ENCODE measurements at places on chromosomes 11 and 22. TPM values are rescaled to one million over a fixed set of nuclear protein-coding genes. Genes with fewer than 3 reads are reported as not detected.

DNA sequence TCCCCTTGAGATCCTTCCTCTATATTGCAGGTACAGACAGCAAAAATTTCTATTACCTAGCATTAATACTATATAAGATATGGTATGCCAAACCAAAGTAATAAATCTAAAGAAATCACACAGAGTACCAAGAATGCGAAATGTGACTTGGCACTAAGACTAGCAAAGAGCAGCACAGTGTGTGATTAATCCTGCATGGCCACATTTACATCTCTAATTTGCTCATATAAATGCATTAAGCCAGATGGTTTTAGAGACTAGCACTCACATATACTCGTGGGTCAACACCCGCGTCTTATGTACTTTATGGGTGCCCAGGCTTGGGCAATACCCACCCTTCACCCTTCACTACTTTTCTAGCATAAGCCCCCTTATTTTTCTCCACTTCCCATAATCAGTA, 213.2 kb downstream of the TTC28 start:
- no peak for DNase-seq

YAP1 gene
- polyA plus RNA-seq: 0.12 TPM

DNA sequence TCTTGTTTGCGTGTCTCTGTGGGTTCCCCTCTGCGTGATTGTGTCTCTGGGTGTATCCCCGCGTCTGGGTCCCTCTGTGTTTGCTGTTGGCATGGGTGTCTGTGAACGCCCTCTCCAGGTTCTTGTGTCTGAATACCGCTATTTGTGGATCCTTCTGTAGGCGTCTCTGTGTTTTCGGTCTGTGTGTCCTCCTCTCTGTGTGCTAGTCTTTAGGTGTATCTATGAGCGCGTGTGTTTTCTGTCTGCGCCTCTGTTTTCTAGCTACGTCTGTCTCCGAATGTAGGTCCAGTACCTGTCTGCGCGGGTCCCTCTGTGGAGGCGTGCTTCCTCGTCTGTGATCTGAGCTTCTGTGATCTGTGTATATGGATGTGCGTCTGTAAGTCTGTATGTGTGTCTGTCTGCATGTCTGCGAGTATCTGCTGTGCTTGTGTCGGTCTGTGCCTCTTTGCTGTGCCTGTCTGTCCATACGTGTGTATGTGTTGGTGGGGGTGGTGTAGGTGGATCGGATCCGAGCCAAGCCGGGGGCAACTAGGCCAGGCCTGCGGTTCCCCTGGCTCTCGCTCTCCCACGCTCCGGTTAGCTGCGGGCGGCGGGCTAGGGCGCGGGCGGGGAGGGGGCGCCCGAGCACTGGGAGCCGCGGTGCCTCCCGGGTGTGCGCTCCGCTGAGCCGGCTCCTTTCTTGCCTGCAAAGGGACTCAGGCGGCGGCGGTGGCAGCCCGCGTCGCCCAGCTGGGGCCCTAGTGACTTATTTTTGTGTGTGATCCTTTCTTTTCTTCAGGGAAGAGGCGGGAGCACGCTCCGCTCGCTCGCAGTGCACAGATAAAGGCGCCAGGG, 105.3 kb upstream of the E2F8 start:
- DNase-seq: no peak

LRRC56 gene
- polyA plus RNA-seq: 0.81 TPM

DNA sequence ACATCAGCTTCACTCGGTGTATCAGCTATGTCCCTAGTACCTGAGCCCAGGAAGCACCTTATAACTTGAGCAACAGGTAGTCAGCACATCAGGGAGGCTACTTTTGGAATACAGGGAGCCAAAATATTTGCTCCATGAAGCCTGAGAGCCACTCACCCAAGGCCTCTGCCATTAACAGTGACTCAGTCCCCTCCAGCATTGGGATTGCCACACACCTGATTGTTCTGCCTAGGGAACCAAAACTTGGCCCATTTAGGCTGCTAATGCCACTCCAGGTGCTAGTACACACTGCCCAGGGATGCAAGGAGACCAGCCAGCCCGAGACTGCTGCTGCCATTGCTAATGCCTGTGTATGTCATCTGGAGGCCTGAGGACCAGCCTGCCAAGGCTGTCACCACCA, 773.6 kb upstream of the TENM4 start:
- DNase-seq: no peak

YPEL1 gene
- 27.0 TPM for polyA plus RNA-seq

DNA sequence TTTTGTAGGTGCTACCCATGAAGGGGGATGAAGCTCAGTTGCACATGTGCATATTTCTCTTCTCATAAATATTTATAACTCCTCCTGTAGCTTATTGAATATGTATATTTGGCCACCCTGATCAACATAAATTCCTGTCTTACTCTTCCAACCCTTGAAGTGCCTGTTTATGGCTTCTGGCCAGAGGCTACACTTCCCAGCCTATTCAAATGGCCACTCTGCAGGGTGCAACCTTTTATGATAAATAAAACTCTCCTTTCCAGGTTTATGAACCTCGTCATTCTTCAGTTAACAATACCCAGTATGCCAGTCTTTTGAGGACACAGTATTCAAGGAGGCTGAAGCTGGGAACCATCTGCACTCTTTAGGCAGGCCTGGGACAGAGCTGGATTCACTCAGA, 2.6 kb upstream of the RTL6 start:
- no peak for DNase-seq

EXT2 gene
- polyA plus RNA-seq: 46.6 TPM
